Hematopoietic multipotent progenitor cell treated with erythropoietin and hydrocortisone succinate and interleukin-3 and kit ligand, for 8 days (in vitro differentiated cells): ENCODE measurements at places on chromosomes 16 and 17.

- peak; percentile 70 for DNase-seq
Observed at GRCh38 chr17:2398655-2399571, 1.9 kb downstream of the MNT start.

DNA sequence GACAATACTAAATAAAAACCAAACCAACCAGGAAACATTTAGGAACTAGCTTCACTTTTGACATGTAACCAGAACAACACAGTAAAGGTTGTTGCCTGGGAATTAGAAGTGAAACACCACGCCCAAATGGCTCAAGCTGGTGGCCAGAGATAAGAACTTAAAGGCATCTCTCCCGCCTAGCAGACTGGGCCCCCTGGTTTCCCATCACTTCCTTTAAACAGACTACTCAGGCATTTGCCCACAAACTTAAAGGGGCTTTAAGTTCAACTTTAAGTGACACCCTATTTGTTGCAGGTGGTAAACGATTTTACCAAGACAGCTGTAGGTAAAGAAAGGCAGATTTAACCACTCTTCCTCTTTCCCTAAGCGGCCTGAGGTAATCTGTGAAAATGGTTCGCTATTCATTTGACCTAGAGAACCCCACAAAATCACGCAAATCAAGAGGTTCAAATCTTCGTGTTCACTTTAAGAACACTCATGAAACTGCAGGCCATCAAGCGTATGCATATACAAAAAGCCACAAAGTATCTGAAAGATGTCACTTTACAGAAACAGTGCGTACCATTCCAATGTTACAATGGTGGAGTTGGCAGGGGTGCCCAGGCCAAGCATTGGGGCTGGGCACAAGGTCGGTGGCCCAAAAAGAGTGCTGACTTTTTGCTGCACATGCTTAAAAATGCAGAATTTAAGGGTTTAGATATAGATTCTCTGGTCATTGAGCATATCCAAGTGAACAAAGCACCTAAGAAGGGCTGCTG lies 40.8 kb upstream of the BPTF start:
- DNase-seq, result peak; percentile 98

- no peak for DNase-seq
Observed at GRCh38 chr17:70021726-70022125, 53.3 kb upstream of the KCNJ16 start.

DNA sequence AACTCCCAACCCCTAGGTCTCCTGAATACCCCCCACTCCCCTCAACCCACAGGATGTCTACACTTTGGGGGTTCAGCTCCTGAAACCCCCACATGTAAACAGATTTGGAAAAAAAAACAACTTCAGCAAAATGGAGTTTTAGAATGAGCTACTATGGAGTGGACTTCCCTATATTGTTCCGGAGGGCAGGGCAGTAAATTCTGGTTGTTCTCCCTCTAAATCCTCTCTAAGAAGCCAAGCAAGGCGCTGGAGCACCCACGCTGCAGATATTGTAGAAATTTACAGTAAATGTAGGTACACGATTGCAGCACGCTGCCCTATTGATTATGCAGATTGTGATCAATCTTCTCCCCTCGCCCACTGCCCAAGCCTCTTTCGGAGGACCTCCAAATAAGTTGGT lies 8.5 kb upstream of the ZFHX3 start:
- no peak for DNase-seq

DNA sequence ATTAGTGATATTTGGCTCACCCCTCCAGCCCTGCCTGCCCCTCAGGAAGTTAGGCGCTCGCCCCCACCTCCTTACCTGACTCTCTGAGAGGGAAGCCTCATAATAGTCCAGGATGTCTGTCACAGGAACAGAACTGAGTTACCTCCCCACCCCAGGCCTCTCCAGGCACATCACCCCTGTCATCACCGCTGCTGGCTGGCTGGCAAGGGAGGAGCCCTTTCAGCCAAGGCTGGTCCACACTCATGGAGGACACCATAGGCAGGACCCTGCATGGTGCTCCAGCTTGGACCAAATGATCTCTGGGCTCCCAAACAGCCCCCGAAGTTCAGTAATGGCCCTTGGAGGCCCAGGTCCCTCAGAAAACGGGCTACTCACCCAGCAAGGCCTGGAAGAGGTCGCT lies 1.5 kb downstream of the DLG4 start:
- DNase-seq, result peak; percentile 22

- DNase-seq, result peak; percentile 87
Observed at GRCh38 chr17:4908711-4909496, 6.0 kb upstream of the CHRNE start.
